Progenitor cell of endocrine pancreas (in vitro differentiated cells): ENCODE measurements at places on chromosomes 5 and 9. TPM values are rescaled to one million over a fixed set of nuclear protein-coding genes. Genes with fewer than 3 reads are reported as not detected.
A peak's percentile ranks its signal among the peaks of the same experiment; 100 is the strongest.

DNA sequence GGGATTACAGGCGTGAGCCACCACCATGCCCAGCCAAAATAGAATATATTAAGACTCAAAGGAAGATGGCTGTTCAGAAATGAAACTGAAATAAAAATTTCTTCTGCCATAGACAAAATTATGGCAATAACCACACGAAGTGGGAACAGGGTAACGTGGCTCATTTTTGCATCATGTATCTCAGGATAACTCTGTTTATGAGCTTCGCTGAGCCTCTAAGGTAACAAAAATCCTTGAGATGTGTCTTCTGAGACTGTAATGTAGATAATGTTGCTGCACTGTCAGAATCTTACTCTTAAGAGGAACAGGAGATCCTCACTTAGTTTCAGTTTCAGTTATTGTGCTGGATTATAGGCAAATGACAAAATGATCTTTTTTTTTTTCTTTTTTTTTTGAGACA lies 153.8 kb downstream of the GOLPH3 start:
- peaks cover 4% of the 10 kb centered on the region for H3K27me3 ChIP-seq
- H3K27ac ChIP-seq, result no peak overlapping the region
- peaks cover 11% of the 10 kb centered on the region for H3K4me1 ChIP-seq
- DNase-seq, result no peak
- no peaks in the 10 kb centered on the region for H3K36me3 ChIP-seq

- no peak overlapping the region for H3K4me3 ChIP-seq
- peaks cover 8% of the 10 kb centered on the region for H3K4me1 ChIP-seq
- no peak overlapping the region for H3K27ac ChIP-seq
- H3K27me3 ChIP-seq, result no peaks in the 10 kb centered on the region
- peaks cover 7% of the 10 kb centered on the region for H3K36me3 ChIP-seq
Observed at GRCh38 chr9:34998266-34998665, 8.7 kb downstream of the DNAJB5 start.

- H3K27me3 ChIP-seq, result no peaks in the 10 kb centered on the region
- no peaks in the 10 kb centered on the region for H3K4me1 ChIP-seq
- no peak overlapping the region for H3K4me3 ChIP-seq
Observed at GRCh38 chr9:33065157-33066076, 11.1 kb downstream of the SMU1 start.

DNA sequence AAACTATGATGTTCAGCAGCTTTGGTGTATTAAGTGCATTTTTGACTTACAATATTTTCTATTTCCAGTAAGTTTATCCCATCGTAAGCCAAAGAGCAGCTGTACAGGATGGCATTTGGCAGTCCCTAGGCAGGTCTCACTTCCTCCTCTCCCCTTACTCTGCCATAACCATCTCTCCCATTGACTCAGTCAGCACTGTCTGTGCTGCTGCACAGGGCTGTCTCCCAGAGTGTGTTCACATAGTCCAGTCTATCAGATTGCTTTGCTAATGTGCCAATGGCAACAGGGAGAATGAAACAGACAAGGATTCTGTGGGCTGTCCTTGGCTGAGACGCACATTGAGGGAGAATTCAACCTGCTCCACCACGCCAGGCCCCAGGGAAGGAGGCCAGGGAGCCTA lies 47.0 kb upstream of the CAST start:
- no peaks in the 10 kb centered on the region for H3K36me3 ChIP-seq
- no peaks in the 10 kb centered on the region for H3K27me3 ChIP-seq
- DNase-seq, result no peak
- H3K4me1 ChIP-seq, result no peaks in the 10 kb centered on the region

GRCh38 chr9:35729700-35730485 lies 2.1 kb downstream of the TLN1 start:
- peaks cover 21% of the 10 kb centered on the region for H3K4me1 ChIP-seq
- no peak for DNase-seq
- peaks cover 3% of the 10 kb centered on the region for H3K36me3 ChIP-seq
- no peak overlapping the region for H3K4me3 ChIP-seq
- H3K27me3 ChIP-seq, result no peaks in the 10 kb centered on the region

DNA sequence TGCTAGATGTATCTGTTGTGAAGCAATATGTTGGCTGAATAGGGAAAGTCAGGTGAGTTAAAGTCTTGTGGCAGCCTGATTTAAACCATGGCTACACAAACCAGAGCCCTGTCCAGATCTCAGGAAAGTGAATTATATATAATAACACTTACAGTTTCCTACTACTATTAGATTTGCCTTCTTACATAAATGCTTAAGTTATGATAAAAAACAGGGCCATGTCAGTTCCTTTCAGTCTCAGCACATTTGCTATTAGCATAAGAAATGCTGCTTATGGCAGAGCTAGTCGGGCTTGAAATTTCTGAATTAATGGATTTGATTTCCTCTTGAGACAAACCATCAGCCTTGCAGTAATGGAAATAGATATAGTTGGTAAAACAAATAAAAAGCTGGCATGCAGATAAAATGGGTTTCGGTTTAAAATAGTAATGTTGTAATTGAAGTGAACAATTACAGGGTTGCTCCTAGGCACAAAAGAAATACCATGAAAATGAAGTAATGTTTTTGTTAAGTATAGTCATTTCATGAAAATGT lies 664.2 kb upstream of the ZNF608 start:
- peaks cover 68% of the 10 kb centered on the region for H3K4me1 ChIP-seq
- peak overlapping the region; percentile 83 for H3K27ac ChIP-seq
- no peak for DNase-seq
- H3K36me3 ChIP-seq, result no peaks in the 10 kb centered on the region
- no peaks in the 10 kb centered on the region for H3K27me3 ChIP-seq

- H3K27ac ChIP-seq, result no peak overlapping the region
- H3K36me3 ChIP-seq, result no peaks in the 10 kb centered on the region
- no peaks in the 10 kb centered on the region for H3K27me3 ChIP-seq
- H3K4me3 ChIP-seq, result no peak overlapping the region
- DNase-seq, result no peak
- no peaks in the 10 kb centered on the region for H3K4me1 ChIP-seq
Observed at GRCh38 chr9:16074963-16075362, 522.1 kb downstream of the CCDC171 start.

- no peak overlapping the region for H3K27ac ChIP-seq
- peaks cover 1% of the 10 kb centered on the region for H3K4me1 ChIP-seq
- H3K4me3 ChIP-seq, result no peak overlapping the region
- no peaks in the 10 kb centered on the region for H3K36me3 ChIP-seq
- peaks cover 28% of the 10 kb centered on the region for H3K27me3 ChIP-seq
Observed at GRCh38 chr5:180212363-180213255, 3.6 kb upstream of the RASGEF1C start.

- no peak for DNase-seq
- no peaks in the 10 kb centered on the region for H3K4me1 ChIP-seq
- no peak overlapping the region for H3K27ac ChIP-seq
- peaks cover 3% of the 10 kb centered on the region for H3K27me3 ChIP-seq
- no peaks in the 10 kb centered on the region for H3K36me3 ChIP-seq
Observed at GRCh38 chr5:178318382-178318781, 85.8 kb upstream of the PHYKPL start.

DNA sequence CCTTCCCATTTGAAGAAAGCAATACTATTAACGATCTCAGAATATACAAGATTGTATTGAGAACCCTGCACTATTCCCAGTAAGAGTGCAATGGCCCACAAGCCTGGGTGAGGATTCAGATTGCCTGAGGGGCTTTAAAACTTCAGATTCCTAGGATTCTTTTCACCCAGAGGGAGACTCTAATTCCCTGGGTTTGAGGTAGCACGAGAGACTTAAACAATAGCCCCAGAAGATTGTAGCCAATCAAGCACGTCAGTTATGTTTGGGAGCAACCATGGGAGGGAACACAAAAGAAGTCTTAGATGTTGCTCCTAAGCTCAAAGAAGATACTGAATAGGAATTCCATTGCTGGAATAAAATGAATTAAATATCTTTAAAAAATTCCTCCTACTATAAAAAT lies 17.9 kb downstream of the MRPS27 start:
- no peaks in the 10 kb centered on the region for H3K27me3 ChIP-seq
- no peak overlapping the region for H3K4me3 ChIP-seq
- H3K36me3 ChIP-seq, result peaks cover 4% of the 10 kb centered on the region
- H3K27ac ChIP-seq, result no peak overlapping the region
- H3K4me1 ChIP-seq, result peaks cover 9% of the 10 kb centered on the region

- H3K4me1 ChIP-seq, result peaks cover under 1% of the 10 kb centered on the region
- no peak for DNase-seq
- no peak overlapping the region for H3K27ac ChIP-seq
- H3K4me3 ChIP-seq, result no peak overlapping the region
Observed at GRCh38 chr5:96172436-96172835, 210.8 kb upstream of the ELL2 start.

DNA sequence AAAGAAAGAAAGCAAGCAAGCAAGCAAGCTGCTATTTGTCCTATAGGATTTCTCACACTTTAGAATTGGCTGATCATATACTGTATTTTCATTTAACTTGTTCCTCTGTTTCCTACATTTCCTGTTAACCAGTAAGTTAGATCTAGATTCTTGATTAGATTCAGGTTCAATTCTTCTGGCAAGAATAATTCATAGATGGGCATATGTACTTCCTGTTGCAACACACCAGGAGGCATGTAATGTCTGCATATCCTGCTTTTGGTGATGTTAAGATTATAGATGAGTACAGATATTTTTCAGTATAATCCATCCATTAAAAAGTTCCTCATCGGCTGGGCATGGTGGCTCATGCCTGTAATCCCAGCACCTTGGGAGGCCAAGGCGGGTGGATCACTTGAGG lies 10.8 kb upstream of the KIF27 start:
- no peak overlapping the region for H3K27ac ChIP-seq
- no peaks in the 10 kb centered on the region for H3K27me3 ChIP-seq
- H3K4me1 ChIP-seq, result peaks cover 11% of the 10 kb centered on the region
- no peak for DNase-seq

DNA sequence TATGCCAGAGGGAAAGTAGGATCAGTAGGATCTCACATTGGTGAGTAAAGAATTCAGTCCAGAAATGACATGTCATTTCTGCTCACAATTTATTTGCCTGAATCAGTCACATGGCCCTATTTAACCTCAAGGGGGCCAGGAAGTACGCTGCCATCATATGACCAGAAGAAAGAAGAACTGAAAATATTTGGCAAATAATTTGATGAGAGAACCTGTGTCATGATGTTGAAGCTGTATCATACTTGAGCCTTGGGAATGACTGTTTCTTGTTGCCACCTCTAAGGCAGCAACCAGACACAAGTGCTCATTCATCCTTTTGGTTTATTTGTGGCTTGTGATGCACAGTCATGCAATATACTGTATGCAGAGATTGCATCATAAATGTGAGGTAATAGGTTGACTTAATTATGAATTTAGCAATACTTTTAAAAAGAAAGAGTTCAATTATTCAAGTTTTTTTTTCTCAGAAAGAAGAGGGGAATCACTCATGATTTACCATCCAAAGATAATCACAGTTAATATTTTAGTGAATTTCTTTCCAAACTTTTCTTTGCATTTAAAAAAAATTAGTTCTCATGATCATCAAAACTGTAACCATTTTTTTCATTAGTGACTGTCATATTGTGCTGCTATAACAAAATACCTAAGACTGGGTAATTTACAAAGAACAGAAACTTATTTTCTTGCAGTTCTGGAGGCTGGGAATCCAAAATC lies 8.2 kb upstream of the ZFYVE16 start:
- H3K27me3 ChIP-seq, result no peaks in the 10 kb centered on the region
- H3K4me3 ChIP-seq, result no peak overlapping the region
- H3K36me3 ChIP-seq, result no peaks in the 10 kb centered on the region
- DNase-seq, result no peak
- peaks cover 3% of the 10 kb centered on the region for H3K4me1 ChIP-seq
- H3K27ac ChIP-seq, result no peak overlapping the region

GRCh38 chr5:177982072-177982727 lies 13.8 kb downstream of the PROP1 start:
- H3K36me3 ChIP-seq, result no peaks in the 10 kb centered on the region
- H3K27ac ChIP-seq, result no peak overlapping the region
- peaks cover 13% of the 10 kb centered on the region for H3K27me3 ChIP-seq
- no peak for DNase-seq

DNA sequence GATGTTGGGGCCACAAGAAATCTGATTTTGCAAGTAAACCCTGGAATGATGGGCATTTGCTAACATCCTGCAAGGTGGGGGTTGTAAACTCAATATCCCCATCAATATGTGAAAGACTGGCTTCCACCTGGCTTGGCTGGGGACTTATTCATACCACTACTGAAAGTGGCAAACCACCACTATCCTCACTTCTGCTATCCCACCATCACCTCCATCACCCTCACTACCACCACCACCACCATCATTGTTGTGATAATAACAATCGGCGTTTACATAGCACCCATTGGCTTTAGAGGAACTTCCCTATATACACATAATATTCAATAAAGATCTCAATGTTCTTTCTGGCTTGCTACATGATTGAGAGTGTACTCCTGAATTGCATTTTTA lies 224.7 kb upstream of the DAP start:
- DNase-seq, result no peak
- H3K4me1 ChIP-seq, result peaks cover 13% of the 10 kb centered on the region
- H3K4me3 ChIP-seq, result no peak overlapping the region
- no peak overlapping the region for H3K27ac ChIP-seq

- peaks cover 17% of the 10 kb centered on the region for H3K4me1 ChIP-seq
- no peaks in the 10 kb centered on the region for H3K36me3 ChIP-seq
- peaks cover 82% of the 10 kb centered on the region for H3K27me3 ChIP-seq
- peak overlapping the region; percentile 53 for H3K4me3 ChIP-seq
Observed at GRCh38 chr5:3599226-3600105, 3.8 kb downstream of the IRX1 start.

- no peak for DNase-seq
- no peaks in the 10 kb centered on the region for H3K27me3 ChIP-seq
- H3K36me3 ChIP-seq, result no peaks in the 10 kb centered on the region
Observed at GRCh38 chr9:20427359-20427758, 194.9 kb downstream of the MLLT3 start.

GRCh38 chr9:104769655-104770054 lies 5.7 kb downstream of the NIPSNAP3B start:
- H3K36me3 ChIP-seq, result peaks cover 7% of the 10 kb centered on the region
- H3K27ac ChIP-seq, result no peak overlapping the region
- H3K4me3 ChIP-seq, result no peak overlapping the region
- DNase-seq, result no peak

- H3K4me3 ChIP-seq, result no peak overlapping the region
- H3K36me3 ChIP-seq, result no peaks in the 10 kb centered on the region
- H3K27me3 ChIP-seq, result peaks cover 17% of the 10 kb centered on the region
- DNase-seq, result no peak
- peaks cover 8% of the 10 kb centered on the region for H3K4me1 ChIP-seq
Observed at GRCh38 chr5:167923396-167923795, 368.0 kb upstream of the WWC1 start.

Gene BTNL9
- total RNA-seq, result not detected in 2 replicates

Gene TUSC1
- 0.51 and 0.53 TPM in 2 replicates for total RNA-seq

Gene DBH
- total RNA-seq, result not detected in 2 replicates

Gene ZDHHC11
- 44.3 and 47.6 TPM in 2 replicates for total RNA-seq

Gene ZER1
- 38.4 and 42.2 TPM in 2 replicates for total RNA-seq

Gene GGTA1
- total RNA-seq, result not detected in 2 replicates

Gene IRX4
- total RNA-seq, result 0.17 TPM in 1 of 2 replicates, not detected in the other

Gene PPP2R2B
- total RNA-seq, result 1.8 and 3.5 TPM in 2 replicates

Gene NUDT2
- 21.1 TPM in 2 replicates for total RNA-seq

Gene ACOT12
- not detected in 2 replicates for total RNA-seq

Gene REXO4
- 30.3 and 30.9 TPM in 2 replicates for total RNA-seq

Gene ENTREP1
- 3.6 and 3.7 TPM in 2 replicates for total RNA-seq

Gene RPL37
- total RNA-seq, result 1,476 and 1,494 TPM in 2 replicates

Gene C5orf52
- total RNA-seq, result not detected in 2 replicates

Gene FGF10
- 2.4 and 2.7 TPM in 2 replicates for total RNA-seq
